ENCODE measurements at places on chromosomes 12 and 14.

- DNase-seq: no peak
These were observed 223.9 kb downstream of the MED13L start for GRCh38 chr12:116053479-116054200.

- peak; percentile 35 for DNase-seq
These were observed 195.4 kb downstream of the KIF26A start for GRCh38 chr14:104333646-104334423.

DNA sequence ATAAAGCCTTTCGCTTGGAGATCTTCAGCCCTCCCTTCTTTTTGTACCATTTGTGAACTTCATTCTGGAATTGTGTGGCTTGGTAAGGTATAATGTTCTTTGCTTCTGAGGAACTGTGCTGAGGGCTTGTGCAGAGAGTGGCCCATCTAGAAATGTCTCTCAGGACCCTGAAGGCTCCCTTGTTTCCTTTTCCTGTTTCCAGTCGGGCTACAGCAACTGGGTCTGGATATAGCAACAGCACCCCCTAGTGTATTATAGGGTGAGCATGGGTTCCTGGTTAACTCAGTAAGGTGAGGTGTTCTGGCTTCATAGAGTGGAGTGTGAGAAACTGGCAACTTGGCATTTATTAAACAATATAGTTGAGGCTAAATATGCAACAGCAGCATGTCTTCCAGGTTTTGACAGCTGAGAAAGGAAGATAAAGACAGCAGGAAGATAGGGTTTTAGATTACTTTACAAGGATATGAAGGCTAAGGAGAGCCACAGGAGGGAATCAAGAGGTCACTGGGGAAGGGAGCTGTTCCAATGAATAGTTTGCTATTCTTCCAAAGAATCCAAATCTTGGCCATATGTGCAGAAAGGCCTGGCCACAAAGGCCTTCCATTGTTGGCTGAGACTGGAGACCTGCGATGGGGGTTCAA lies 49.1 kb upstream of the RNU6-8 start:
- DNase-seq: peak; percentile 80

DNA sequence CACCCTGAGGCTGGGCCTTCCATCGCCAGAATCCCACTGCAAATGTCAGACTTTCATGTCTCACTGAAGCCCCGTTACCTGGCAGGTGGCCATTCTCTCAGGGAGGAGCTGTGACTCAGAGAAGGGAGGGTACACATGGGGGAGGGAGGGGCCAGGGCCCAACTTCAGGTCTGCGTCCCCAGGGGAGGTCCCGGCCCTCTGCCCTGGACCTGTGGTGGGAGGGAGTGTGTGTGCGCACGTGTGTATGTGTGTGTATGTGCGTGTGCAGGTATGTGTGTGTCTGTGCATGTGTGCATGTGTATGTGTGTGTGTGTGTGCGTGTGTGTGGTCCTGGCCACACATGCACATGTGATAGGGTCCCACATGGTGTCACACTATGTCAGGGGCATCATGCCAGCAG lies 50.9 kb downstream of the MVK start:
- DNase-seq: peak; percentile 83

- DNase-seq: no peak
These were observed 41.5 kb downstream of the RNFT2 start for GRCh38 chr12:116779597-116779996.

DNA sequence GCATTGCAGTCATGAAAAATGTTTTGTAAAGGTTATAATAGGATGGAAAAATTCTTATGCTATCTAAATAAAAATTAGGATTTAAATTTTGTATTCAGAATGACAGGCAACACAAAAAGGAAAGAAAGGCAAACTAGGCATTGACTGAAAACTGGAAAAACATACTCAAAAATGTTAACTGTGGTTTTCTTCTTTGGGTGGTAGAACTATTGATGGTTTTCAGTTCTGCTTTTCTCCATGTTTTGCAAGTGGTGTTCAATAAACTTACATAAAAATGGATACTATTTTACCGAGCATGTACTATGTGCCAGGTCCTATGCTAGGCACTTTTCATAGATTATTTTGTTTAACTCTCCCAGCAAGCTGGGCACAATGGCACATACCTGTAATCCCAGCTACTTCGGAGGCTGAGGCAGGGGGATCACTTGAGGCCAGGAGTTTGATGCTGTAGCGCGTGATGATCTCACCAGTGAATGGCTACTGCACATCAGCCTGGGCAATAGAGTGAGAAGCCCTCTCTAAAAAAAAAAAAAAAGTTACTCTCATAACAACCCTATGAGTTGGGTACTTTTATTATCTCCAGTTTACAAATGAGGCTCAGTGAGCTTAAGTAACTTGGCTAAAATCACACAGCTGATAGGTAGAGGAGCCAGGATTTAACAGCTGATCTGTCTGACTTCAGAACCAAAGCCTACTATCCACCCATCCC lies 26.3 kb upstream of the TCP11L2 start:
- no peak for DNase-seq
